ENCODE measurements at places on chromosomes 3 and 15. TPM values are rescaled to one million over a fixed set of nuclear protein-coding genes. Genes with fewer than 3 reads are reported as not detected.

- no peak for DNase-seq
Observed at GRCh38 chr3:139519998-139520737, 19.4 kb downstream of the RBP1 start.

DNA sequence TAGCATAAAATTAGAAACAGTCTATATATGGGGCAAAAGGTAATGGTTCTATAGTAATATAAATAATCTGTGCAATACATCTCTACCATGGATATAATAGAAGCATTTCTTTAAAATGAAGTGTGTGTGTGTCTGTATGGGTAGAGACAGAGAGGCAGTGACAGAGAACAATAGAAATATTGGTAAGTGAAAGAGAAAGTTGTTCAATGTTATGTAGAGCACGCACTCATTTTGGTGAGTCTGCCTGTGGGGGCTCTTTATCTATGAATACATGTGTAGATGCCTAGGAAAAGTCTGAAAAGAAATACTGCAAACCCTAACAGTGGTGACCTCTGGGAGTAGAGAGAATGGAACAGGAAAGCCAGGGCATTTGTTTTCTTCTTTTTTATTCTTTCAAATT is 182.6 kb downstream of the STAC start:
- no peak for DNase-seq

DNA sequence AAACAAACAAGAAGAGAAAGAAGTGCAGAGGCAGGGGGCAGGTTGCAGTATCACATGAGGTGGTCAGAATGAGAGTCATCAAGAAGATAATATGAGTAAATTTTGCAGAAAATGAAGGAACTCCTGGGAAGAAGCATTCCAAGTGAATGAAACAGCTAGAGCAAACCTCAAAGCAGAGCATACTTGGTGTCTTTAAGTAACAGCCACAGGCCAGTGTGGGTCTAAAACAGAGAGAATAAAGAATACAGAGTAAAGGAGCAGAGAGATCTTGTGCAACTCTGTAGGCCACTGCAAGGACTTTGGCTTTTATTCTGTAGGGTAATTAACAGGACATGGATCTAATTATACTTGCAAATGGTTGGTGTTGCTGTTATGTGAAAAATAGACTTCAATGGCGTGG is 81.3 kb downstream of the STAC start:
- no peak for DNase-seq

GRCh38 chr15:50260969-50261496 is 4.5 kb downstream of the HDC start:
- no peak for DNase-seq

The RLBP1 gene
- total RNA-seq = not detected

The PP2D1 gene
- total RNA-seq = not detected

DNA sequence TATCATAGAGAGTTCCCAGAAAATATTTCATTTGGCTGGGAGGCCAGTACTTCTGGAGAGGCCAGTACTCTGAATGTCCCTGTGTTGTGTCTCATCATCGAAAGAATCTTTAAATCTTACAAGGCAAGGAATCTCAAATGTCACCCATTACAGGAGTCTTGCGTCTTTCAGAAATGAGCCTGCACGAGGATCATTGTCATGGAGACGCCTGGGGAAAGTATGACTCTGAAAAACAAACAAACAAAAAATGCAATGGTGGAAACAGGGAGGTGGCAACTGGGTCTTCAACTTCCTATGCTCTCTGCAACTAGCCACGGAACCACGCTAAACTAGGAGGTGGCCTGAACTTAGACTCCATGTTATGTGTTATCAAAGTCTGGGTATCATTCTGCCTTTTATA is 804.6 kb downstream of the EPHA3 start:
- no peak for DNase-seq

Data from thoracic aorta (tissue), 2 donors.